Right ventricle myocardium inferior (tissue), 1 donor: ENCODE measurements at places on chromosomes 16 and 17.

GRCh38 chr17:16215002-16215272, 397 bp downstream of the NCOR1 start:
- DNase-seq = no peak

GRCh38 chr16:22653876-22654275, 143.2 kb downstream of the NPIPB5 start:
- no peak for DNase-seq

DNA sequence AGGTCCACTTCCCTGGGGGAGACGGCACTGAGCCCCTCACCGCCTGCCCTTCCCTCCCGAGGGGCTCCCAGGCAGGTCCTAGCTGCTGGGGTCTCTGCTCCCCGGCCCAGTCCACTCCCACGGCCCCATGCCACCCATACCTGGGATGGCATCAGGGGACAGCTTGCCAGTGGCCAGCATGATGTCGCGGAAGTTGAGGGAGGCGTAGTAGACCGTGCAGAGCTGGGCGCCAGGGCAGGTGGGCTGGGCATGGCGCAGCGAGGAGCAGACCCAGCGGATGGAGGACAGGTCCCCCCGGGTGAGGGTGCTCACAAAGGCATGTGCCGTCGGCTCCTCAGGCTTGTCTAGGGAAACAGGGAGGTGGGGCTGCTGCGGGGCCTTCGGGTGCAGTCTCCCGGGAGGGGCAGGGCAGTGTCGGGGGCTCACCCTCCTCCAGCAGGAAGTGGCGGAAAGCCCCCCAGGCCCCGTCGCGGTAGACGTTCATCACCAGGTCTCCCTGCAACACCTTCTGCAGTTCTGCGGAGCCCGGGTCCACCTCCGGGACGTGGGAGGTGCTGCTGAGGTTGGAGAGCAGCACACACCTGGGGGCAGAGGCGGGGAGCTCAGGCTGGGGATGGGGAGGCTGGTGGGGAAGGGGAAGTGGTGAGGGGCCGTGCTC, 13.5 kb downstream of the FASN start:
- no peak for DNase-seq

DNA sequence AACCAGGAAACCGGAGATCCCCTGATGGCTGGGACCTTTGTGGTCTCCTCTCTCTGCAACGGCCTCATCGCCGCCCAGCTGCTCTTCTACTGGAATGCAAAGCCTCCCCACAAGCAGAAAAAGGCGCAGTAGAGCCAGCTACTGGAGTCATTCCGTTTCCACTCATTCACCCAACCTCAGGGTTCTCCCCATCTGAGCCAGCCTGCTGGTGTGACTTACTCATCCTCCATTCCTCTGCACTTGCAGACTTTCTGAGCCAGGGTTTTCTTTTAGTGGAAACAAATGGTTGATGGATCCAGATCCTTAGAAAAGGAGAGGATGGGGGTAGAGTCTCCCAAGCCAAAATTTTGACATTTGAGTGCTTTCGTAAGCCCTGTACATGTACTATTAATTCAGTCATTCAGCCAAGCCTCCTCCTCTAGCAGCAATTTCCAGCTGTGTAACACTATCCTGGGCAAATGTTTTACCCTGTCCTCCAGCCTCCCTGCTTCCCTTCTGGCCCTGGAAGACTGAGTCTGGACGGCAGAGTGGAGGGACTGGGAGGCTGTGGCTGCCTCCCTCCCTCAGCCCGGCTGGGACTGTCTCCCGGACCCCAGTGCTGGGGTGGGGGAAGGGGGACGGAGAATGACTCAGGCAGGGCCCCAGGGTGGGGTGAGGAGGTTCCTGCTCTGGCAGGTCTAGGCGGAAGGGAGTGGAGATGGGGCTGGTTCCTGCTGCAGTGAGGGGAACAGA, 2.3 kb downstream of the SOX15 start:
- no peak for DNase-seq

DNA sequence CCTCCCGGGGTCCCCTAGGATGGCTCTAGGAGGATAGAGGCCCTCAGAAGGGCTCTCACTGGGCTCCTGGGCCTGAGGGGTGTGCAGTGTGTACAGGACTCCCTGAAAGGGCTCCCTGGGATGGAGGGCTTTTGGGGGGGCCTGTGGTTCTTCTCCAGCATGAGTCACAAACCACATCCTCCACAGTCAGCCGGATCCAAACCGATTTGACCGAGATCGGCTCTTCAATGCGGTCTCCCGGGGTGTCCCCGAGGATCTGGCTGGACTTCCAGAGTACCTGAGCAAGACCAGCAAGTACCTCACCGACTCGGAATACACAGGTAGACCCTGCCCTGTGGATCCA, 4.5 kb downstream of the TRPV2 start:
- peak; percentile 39 for DNase-seq

GRCh38 chr17:61947367-61948078, 19.7 kb upstream of the INTS2 start:
- DNase-seq = no peak

- DNase-seq = peak; percentile 11
Observed at GRCh38 chr17:17493986-17494466, 2.2 kb downstream of the RASD1 start.

- no peak for DNase-seq
Observed at GRCh38 chr17:65487161-65487560, 74.3 kb downstream of the AXIN2 start.

DNA sequence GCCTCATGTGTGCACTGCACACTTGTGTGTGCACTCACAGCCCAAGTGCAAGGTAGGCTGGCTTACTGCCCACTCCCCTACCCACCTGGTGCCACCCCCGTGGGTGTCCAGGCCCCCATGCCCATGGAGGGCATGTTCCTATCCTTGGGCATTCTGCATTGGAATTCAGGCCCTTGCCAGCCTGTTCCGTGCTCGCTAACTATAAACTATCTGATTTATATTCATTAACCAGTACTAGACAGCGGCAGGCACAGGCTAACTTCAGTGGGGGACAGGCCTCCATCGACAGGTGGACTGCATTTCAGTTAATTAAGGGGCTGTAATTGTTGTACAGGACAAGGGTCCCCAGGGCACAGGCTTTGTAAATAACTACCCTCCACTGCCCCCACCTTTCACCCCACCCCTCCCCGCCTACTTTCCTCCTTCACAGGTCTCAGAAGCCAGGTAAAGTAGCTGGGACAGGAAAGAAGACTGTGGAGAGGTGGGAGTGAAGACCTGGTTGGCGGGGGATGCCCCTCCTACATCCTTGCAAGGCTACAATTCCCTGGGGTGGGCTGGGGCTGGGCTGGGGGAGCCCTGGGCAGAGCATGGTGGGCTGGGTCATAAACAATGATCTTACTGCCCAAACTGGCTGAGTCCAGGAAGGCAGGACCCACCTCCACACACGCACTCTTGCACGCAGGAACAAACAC, 119.0 kb upstream of the LHX1 start:
- no peak for DNase-seq

GRCh38 chr17:16286947-16287562, 66.2 kb downstream of the CENPV start:
- DNase-seq = no peak

GRCh38 chr16:22306788-22307187, 9.6 kb downstream of the POLR3E start:
- no peak for DNase-seq

DNA sequence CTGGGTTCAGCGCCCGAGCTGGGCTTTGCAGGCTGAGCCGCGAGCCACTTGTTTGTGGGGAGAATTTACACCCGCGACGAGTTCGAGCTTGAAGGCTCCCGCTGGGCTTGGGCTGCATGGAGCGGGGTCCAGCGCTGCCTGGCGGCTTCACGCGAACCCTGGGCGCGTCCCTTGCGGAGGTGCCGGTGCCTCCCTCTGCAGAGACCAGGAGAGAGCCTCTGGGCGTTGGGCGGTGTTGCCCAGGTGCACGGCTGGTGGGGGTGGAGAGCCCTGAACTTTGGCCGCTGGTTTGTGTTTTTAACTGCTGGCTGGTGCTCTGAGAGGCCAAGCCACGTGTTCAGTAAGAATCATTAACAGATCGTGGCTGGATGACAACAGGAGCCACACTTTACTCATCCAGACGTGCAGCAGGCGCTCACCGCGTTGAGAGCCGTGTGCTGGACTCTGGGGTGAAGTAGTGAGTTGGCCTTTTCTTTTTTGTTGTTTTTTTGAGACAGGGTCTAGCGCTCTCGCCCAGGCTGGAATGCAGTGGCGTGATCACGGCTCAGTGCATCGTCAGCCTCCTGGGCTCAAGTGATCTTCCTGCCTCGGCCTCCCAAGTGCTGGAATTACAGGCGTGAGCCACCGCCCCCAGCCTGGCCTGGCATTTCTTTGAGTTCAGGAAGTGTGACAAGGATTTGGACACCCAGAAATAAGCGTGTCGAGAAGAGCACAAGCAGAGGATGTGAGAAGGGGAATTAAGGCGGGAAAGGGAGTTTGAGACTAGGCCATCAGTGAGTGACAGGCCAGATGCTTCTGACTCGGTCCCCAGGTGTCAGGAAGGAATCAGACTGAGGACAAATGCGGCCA, 827 bp downstream of the CDK10 start:
- DNase-seq = no peak

DNA sequence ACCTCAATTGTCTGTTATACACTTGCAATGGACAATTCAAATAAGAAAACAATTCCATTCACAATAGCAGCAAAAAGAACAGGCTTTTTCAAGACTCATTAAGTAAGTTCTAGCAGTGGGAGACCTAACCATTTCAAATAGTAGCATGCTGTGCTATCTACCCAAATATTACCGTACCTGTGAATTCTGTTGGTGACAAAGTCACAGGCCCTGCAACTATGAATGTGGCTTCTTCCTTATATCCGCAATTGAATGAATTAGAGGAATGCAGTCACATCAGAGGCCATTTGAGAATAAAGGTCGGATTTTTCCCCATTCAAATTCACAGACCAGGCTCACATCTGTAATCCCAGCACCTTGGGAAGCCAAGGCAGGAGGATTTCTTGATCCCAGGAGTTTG, 800 bp upstream of the NME4 start:
- DNase-seq = no peak

- no peak for DNase-seq
Observed at GRCh38 chr17:22512057-22512456, 819.7 kb downstream of the KCNJ18 start.

- no peak for DNase-seq
Observed at GRCh38 chr17:49990331-49990730, 4.7 kb downstream of the DLX3 start.

DNA sequence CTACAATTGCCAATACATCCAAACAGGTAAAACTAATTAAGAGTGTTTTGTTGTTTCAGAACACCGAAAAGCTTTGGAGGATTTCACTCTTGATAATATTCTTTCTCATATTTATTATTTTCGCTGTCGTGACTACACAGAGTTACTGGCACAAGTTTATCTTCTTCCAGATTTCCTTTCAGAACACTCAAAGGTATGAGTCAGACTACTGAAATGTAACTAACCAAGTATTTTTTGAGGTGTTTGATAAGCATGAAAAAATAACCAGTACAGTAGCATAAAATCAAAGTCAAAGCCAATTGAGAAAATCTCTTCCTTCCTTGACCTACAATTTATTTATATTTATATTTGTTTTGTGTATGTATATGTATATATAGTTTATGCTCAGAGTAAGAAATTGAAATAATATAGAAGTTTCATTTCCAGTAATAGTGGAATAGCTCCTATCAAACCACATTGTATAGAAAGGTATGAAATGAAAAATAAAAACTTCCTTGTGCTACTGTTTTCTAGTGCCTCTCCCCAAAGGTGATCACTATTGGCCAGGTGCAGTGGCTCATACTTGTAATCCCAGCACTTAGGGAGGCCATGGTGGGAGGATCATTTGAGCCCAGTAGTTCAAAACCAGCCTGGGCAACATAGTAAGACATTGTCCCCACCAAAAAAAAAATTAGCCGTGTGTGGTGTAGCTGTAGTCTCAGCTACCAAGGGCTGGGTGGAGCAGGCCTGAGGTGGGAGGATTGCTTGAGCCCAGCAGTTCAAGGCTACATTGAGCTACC, 10.9 kb downstream of the RAD51C start:
- DNase-seq = no peak

DNA sequence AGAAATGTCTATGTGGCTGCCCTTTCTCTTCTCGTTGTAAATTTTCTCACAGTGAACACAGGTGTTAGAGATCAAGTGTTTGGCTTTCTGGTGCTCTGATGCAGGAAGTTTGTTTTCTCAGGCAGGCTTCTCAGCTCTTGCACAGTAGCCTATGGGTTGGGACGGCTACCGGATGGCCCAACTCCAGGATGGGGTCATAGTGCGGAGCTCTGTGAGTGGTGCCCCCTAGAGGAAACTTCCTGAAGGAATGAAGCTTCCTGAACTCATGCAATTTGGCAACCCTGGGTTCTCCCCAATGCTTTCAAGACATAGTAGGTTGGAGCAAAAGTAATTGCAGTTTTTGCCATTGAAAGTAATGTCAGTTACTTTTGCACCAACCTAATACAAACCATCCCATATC, 407.5 kb upstream of the HSBP1 start:
- DNase-seq = no peak

DNA sequence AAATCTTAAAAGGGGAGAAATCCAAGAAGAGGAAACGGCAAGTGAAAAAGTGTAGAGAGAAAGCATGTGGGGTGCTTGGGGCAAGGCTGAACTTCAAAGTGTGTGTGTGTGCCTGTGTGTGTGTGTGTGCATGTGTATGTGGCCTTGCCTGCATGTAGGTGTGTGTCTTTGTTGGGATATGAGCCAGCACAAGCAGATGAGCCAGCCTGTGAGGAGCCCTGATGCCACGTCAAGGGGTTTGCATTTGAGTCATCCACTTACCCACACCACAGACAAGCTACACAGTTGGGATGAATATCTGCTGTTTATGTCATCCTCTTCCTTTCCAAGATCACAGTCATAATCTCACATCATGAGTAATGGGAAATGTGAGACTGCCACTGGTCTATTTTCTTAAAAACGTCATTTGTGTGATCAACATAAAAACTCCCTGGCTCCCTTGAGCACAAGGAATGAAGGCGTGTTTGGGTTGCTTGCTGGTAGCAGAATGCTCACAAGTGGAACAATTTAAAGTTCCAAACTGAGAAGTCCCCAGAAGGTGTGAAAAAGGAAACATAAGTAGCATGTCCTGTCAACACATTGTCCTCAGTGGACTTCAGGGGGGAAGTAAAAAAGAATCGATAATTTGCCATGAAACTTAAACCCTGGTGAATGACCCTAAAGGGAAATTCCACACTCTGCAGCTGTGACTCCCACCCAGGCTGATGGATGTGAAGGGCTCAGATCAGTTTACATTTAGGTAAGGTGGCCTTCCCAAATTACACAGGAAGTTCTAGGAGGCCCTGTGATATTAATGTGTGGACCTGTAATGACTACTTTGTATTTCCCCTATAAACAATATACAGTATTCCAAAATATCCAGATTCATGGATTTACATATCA, 14.7 kb downstream of the KCTD19 start:
- no peak for DNase-seq

- DNase-seq = no peak
Observed at GRCh38 chr16:66551348-66551759, 1.0 kb upstream of the CKLF start.

- no peak for DNase-seq
Observed at GRCh38 chr17:66044083-66044482, 147.8 kb downstream of the CEP112 start.

GRCh38 chr16:89290887-89291286, 73.4 kb downstream of the ZNF778 start:
- DNase-seq = peak; percentile 60
